ENCODE measurements at places on chromosomes 3 and 15.

DNA sequence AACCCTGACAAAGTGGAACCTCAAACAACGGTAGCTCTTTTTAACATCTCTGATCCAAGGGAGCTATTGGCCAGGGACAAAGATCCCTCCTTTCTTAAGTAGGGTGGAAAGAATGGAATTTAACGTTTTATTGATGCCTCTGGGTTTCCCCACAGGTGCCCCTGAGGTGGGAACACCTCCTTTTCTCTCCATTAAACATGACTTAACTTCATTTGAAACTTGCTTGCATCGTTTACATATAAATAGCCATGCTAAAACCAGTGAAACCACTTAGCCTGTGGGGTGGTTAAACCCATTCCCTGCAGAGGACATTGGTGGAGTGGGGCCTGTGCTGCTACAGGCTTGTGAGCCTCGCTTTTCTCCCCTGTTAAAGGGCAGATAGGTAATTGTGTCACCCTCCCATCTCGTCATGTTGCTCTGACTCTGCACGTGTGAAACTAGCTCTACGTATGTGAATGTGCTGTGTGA lies 9.7 kb downstream of the CGNL1 start:
- DNase-seq = no peak

DNA sequence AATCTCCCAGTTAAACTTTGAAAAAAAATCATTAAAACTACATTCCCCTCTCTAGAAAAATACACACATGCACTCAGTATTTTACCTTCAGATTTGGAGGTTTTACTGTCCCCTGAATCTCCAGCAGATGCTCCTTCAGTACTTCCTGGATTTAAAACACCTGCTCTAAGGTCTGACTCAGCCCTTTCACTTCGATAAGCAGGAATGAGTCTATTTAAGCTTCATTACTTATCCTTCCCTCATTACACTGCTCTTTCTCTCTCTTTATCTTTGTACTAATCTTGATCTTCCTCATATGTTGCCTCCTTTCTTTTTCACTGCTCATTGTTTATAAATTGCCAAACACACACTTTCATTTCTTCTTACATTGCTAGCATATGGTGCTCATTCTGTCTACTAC lies 443.9 kb downstream of the DIPK2A start:
- no peak for DNase-seq

GRCh38 chr3:162217647-162218046 lies 721.0 kb downstream of the OTOL1 start:
- no peak for DNase-seq

DNA sequence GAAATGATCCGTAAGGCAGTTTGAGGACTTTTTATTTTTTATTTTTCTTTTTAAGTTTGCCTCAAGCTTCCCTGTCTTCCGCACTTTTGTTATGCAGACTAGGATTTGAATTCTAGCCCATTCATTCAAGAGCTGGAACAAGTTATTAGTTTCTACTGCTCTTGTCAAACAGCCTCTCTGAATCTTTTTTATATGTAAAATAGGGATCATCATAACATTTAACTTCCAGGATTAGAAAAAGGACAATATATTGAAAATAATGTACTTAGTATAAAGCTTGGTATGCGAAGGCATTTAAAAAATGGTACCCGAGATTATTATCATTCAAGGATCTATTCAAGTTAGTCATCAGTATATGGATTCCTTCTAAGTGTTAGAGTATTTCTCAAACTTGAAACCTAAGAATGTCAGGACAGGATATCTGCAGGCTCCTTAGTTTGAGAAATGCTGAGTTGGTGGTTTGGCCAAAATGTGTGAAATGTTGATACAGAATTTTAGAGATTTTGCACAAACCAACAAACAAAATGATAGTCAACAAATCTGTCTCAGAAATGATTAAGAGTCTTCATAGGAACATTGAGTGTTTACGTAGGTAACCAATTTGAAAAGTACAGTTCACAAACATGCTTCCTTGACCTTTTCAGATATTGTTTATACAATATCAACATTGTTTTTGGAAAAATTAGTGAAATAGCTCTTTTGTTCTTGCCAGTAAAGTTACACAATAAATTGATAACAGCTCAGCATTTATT lies 40.5 kb upstream of the IGSF10 start:
- no peak for DNase-seq

GRCh38 chr3:187006864-187007630 lies 76.7 kb downstream of the ST6GAL1 start:
- no peak for DNase-seq
